ENCODE measurements at places on chromosomes 6 and 20.

- DNase-seq: no peak
These were observed 33.1 kb downstream of the MOCS1 start for GRCh38 chr6:39901116-39901655.

DNA sequence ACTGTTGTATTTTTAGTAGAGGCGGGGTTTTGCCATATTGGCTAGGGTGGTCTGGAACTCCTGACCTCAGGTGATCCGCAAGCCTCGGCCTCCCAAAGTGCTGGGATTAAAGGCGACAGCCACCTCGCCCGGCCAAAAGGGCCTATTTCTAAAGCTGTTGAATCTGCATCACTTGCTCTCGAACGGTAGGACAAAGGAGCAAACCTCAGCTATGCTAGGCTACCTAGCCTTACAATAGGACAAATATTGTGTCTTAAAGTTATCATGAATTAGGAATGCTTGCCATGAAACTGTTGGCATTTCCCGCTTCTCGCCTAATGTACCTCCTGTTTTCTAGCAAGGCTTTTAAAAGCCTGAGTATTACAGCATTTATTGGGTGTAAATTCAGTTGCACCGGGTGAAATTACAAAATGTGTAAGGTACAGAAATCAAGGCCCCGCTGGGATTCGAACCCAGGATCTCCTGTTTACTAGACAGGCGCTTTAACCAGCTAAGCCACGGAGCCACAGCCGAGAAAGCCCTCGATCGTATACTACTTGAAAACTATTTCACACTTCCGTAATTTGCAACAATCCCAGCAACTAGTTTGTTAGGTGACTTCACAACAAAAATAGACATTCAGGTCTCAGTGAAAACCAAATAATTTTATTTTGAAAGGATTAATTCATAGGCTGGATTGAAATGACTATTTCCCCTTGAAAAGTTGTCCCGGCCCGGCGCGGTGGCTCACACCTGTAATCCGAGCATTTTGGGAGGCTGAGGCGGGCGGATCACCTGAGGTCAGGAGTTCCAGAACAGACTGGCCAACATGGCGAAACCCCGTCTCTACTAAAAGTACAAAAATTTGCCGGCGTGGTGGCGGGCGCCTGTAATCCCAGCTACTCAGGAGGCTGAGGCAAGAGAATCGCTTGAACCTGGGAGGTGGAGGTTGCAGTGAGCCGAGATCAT is 211.6 kb upstream of the ZNF184 start:
- DNase-seq: peak; percentile 43

DNA sequence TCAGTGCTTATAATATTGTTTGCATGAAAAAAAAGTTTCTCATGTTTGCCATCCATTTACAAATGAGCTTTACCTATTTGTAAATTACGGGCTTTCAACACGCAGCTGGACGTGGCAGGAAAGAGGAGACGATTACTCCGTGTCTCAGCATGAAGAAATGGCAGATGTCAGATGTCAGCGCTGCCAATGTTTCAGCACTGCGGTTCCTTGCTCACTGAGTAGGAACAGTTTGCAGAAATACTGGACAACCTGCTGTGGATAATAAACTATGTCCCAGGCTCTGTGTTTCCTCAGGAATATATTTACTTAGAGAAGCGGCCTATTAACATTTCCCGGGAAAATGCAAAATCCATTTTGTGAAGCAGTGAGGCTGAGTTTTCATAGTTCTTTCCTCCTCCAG is 22.7 kb downstream of the RAMACL start:
- DNase-seq: no peak

GRCh38 chr6:118744261-118744941 is 93.0 kb upstream of the CEP85L start:
- DNase-seq: no peak

DNA sequence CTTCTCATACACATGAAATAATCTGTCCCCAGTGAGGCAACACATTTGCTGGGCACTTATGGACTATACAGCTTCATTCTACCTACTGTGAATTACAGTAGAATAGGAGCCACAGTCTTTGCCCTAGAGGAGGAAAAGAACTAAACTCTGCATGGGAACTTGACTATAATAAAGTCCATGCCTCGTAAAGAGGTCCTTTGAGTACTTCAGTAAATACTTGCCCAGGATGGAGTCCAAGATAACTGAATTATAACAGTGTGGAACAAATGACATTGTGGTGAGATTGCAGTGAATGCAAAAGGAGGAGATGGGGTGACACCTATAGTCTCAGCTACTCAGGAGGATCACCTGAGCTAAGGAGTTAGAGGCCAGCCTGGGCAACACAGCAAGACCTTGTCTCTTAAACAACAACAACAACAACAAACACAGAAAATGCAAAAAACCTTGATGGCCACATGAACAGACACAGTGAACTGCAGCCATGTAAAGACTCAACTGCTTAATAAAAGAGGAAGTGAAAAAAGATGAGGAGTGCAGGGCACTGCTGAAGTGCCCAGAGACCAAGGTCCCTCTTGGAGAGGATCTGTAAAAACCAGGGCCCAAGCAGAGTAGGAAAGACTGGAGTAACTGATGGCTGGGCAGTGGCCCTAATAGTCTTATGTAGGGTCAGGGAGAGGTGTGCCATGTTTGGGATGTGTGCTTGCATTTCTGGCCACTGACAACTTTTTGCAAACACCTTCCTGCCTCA is 3.7 kb downstream of the MRPS18A start:
- DNase-seq: no peak

GRCh38 chr6:63313111-63313510 is 6.7 kb downstream of the LGSN start:
- no peak for DNase-seq

GRCh38 chr6:15475872-15476271 is 187.0 kb downstream of the DTNBP1 start:
- no peak for DNase-seq
